ENCODE measurements at places on chromosomes 7 and 10.

DNA sequence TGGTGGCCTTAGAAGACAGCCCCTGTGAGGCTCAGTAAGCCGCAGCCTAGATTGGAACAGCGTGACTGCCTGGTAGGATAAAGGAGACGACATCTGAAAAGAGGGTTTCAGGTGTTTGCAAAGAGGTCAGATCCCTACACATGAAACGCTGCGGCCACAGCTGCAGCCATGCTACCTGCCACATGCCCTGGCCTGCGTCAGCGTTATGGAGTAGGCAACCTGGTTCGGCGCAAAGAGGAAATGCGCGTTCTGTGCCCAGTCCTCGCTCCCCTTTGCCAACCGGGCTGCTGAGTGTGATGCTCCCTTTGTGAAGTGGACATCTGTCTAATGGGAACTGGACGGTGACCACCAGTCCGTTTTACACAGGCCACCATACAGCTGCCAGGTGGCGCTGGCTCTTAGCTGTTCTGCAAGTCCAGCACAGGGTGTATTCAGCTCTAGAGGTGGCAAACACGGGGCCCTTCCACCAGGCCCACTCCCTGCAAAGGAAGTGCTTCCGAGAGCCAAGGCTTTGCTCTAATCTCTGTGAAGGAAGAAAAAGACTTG lies 160.3 kb downstream of the CELF2 start:
- DNase-seq = no peak

DNA sequence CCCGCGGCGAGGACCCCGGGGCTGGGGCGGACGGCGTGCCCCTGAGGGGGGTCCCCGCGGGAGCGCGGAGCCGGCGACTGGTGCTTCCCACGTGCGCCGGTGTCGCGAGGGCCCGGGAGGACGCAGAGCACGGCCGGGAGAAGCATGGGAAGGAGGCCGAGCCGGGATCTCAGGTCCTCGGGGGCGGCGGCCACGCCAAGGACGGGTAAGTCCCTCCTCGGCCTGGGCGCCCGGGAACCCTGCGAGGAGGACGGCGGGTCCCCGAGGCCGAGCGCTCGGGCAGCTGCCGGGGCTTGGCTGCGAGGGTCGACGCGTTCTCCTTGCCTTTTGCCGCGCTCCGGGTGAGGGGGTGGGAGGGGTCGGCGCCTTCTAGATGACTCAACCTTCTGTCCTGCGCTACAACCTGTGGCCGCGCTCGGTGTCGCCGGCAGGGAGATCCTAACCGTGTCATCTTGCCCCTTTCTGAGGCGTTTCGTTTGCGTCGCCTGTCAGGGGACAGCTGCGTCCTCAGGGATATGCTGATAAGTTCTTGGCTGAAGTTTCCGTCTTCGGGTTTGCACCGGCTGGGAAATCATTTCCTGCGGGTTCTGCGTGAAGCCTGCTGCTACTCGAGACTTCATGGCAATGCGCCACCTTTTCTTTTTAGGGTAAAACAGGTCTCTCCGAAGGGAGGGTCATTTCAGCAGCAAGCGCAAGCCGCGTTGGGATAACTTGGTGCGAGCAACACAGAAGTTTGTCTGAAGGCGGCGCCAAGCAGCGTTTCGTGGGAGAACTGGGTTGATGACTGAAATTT lies 529 bp downstream of the TASOR2 start:
- peak; percentile 10 for DNase-seq

GRCh38 chr7:134699899-134700298 lies 53.2 kb downstream of the BPGM start:
- DNase-seq = no peak

DNA sequence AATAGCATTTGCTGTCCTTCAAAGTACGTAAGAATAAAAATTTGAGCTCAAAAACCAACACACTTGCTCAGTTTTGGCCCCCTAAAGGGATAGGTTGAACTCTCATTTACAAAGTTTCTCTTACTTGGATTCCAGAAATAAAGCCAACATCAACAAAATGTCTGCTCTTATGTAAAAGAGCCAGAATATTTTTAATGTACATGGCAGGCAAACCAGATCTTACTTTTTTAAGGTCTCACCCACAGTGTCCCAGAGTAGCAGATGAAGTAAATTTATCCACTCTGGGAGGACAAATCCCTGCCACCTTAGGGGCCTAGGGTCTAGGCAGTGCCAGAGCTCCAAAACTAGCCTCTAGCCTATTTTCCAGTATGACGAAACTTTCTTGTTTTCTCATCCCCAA lies 159.6 kb downstream of the SKAP2 start:
- no peak for DNase-seq

DNA sequence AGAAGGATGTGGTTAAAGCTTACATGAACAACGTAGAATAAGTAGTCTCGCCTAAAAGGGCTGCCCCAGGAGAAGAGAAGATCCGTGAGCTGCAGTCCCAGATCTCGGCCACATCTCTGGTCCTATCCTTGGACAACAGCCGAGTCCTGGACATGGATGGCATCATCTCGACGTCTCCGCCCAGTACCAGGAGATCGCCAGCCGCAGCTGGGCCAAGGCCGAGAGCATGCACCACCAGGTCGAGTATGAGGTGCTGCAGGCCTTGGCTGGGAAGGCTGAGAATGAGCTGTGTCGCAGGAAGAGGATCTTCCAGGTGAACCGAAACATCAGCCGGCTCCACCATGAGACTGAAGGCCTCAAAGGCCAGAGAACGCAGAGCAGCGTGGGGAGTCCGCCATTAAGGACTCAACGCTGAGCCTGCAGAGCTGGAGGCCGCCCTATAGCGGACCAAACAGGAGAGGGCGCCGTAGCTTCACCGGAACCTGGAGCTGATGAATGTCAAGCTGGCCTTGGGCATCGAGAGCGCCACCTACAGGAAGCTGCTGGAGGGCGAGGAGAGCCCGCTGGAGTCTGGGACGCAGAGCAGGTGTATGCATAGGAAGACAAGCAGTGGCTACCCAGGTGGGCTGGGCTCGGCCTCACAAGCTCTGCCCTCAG lies 22.2 kb downstream of the LIPK start:
- DNase-seq = no peak

- DNase-seq = no peak
Measured at GRCh38 chr7:41788556-41788955, 85.7 kb upstream of the INHBA start.
